NB4 (cell line): ENCODE measurements at places on chromosomes 12 and 14.
A peak's percentile ranks its signal among the peaks of the same experiment; 100 is the strongest.

DNA sequence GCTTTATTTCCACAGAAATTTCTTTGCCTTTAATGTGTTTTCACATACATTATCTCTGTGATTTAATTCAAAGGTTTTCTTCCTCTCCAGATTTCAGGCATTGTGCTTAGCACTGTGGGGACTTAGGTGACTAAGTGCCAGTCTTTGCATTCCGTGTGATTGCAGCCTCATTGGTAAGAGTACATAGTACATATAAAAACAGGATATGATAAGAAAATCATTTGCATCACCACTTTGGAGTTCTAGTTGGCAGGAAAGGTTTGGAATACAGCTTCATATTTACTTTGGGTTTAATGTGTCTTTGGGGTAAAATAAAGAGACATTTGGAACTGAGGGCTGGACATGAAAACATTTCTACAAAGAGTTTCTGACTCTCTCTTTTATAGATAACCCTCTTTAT lies 37.8 kb upstream of the C12orf75 start:
- DNase-seq: no peak

- DNase-seq: no peak
These were observed 71.8 kb upstream of the GZMB start for GRCh38 chr14:24705840-24706239.

DNA sequence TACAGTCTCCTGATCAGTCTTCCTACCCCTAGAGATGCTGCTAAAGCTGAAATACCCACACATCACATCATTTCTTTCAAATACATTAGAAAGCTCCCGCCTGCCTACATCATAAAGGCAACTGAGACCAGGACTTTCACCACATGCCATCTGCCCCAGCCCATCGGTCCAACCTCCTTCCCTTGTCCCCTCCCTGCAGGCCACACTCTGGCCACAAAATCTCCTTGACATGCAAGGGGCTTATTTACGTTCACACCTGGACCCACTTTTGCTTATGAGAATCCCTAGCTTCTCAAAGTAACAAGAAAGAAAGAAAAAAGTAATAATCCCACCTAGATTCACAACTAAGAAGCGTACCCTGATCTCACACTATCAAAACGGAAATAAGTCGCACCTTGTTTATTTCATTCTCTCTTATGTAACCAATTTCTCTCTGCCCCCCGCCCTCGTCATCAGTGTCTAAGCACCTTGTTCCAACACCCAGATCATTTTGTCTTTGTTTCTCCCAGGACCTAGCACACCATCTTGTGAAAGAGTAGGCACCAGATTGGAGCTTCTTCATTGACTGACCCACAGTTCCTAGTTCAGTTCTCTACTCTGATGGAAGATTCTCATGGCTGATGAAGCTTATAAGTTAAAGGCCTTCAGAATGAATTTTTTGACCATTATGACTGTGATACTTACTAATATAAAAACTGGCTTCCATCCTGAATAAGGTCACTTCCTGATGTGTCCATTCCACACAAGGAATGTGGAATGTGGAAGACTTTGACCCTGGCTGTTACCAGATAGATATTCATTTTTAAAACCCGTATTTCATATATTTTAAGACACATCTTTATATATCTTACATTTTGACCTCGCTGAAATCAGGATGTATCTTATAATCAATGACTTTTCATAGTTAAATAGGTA lies 7.7 kb downstream of the WSB2 start:
- no peak for DNase-seq

GRCh38 chr14:36243183-36243582 lies 66.7 kb upstream of the PTCSC3 start:
- no peak for DNase-seq

GRCh38 chr12:49332891-49333371 lies 4.1 kb downstream of the C1QL4 start:
- DNase-seq: no peak

GRCh38 chr14:26730929-26731618 lies 133.2 kb upstream of the NOVA1 start:
- DNase-seq: peak; percentile 24

GRCh38 chr12:58711974-58712373 lies 208.3 kb downstream of the LRIG3 start:
- no peak for DNase-seq

DNA sequence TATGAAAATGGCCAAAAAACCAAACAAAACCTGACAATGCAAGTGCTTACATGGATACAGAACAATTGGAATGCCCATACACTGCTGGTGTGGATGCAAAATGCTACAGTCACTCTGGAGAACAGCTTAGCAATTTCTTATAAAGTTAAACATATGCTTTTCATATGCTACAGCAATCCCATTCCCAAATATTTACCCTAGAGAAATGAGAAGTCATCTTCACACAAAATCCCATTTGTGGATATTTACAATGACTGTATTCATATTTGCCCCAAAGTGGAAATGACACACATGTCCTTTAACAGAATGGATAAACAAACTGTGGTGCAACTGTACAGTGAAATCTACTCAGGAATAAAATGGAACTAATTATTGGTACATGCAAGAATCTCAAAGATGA lies 20.4 kb downstream of the SAV1 start:
- DNase-seq: no peak

GRCh38 chr14:23160924-23161522 lies 22.4 kb downstream of the SLC7A8 start:
- peak; percentile 68 for DNase-seq

GRCh38 chr12:71721783-71722505 lies 32.7 kb upstream of the RAB21 start:
- no peak for DNase-seq

DNA sequence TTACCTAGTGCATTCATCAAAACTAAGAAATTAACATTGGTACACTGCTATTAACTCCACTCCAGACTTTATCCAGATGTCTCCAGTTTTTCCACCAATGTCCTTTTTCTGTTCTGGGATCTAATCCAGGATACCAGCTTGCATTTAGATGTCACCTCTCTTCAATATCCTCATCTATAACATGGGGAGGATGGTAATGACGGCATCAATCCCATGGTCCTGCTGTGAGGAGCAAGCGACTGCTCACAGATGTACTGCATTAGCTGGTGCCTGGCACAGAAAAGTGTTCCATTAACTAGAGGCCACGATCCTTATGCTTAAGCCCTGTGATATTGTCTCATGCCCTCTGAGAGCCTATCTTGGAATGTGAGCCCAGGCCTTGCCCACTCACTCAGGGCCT lies 53.8 kb downstream of the CALM1 start:
- DNase-seq: no peak

GRCh38 chr12:112714166-112714710 lies 77.3 kb upstream of the RPH3A start:
- DNase-seq: no peak

GRCh38 chr14:95191445-95192199 lies 34.3 kb upstream of the DICER1 start:
- DNase-seq: no peak

- no peak for DNase-seq
These were observed 515.7 kb downstream of the MED13L start for GRCh38 chr12:115761784-115762183.

DNA sequence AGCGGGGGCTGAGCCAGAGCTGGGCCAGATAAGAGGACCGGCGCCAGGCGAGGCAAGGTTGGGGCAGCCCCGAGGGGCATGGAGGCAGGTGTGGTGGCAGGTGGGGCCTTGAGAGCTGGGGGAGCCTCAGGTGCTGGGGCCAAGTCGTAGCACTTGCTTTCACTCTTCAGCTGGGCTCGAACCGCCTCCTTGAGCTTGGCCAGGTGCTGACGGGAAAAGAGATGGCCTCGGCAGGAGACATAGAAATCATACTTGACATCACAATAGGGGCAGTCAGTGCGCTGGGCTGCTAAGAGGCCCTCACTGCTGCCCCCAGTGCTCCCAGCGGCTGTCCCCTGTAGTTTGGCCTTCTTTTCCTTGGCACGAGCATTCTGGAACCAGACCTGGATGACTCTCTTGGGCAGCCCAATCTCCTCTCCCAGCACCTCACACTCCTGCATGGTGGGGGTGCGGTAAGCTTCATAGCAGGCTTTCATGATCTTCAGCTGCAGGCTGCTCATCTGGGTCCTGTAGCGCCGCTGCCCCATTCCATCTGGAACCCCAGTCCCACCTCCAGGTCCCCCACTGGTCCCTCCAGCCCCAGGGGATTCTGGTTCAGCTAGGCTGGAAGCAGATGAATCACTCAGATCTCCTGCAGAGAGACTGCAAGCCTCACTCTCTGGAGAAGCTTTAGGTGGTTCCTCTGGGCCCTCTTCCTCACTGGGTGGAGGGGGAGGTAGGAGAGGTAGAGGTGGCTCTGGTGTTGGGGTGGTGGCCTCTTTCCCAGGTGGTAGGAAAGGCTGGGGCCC lies 28.1 kb downstream of the ZFHX2 start:
- peak; percentile 18 for DNase-seq

GRCh38 chr14:81765651-81766275 lies 232.1 kb upstream of the SEL1L start:
- DNase-seq: peak; percentile 44

DNA sequence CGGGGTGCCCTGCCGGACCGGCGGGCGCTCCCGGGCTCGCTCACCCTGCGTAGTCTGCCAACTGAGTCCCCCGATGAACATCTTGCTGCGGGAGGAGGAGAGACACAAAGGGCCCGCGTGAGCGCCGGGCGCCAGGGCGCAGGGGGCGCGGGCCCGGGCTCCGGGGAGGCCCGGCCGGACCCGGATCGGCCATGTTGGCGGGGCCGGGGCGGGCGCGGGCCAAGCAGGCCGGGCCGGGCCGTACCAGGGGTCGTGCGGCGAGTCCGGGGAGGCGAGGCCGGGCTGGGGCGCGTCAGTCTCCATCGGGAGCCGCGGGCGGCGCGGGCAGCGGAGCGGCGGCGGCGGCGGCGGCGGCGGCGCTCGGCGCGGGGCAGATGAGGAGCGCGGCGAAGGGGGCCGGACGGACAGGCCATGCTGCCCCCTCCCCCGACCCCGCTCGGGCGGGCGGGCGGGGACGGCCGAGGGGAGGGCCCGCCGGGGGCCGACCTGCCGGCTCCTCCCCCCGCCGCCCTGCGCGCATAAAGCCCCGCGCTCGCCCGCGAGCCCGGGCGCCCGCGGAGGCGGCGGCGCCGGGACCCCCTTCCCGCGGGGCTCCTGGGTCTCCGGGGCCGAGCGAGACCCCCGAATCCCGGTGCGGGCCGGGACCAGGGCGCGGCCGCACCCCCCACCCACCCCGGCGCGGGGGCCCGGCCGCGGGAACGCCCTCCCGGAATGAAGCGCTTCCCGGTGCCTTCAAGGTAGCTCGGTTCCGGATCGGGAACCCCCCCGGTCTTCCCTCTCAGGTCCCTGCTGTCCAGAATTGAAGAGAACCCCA lies at the start of gene MSI1:
TSS of gene MSI1 (minus strand) at position 376 of the 814 bp plus-strand sequence. CDS start at position 303, 73 bp downstream.
- DNase-seq: no peak

DNA sequence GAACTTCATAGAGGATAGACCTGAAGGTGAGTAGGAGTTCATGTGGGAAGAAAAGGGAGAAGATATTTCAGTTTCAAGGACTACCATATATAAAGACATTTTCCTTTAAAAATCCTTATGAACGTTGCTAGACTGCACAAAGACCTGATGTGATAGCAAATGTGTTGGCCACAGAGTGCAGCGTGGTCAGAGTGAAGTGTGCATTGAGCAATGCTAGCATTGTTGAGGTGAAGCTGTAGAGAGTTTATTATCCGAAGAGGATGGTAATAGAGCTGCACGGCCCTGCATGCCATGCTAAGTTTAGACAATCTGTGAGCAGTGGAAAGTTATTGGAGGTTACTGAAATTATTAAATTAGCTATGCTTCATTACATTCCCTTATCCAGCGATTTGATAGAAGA lies 413.0 kb downstream of the CCDC91 start:
- peak; percentile 59 for DNase-seq

DNA sequence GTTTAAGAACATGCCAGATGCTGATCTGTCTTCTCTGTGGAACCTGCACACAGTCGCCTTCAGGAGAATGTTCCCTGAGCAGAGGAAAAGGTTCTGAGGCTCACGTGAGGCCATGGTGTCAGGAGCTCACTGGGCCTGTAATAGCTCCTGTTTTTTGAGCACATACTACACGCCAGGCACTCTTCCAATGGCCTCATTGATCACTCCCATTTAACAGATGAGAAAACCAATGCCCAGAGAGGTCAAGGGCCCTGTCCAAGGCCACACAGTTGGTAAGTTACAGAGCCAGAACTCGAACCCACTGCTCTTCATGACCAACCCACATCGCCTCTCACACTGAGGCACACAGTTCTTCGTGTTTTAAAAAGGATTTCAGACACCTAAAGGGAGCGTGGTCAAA lies 7.3 kb upstream of the HHIPL1 start:
- no peak for DNase-seq

DNA sequence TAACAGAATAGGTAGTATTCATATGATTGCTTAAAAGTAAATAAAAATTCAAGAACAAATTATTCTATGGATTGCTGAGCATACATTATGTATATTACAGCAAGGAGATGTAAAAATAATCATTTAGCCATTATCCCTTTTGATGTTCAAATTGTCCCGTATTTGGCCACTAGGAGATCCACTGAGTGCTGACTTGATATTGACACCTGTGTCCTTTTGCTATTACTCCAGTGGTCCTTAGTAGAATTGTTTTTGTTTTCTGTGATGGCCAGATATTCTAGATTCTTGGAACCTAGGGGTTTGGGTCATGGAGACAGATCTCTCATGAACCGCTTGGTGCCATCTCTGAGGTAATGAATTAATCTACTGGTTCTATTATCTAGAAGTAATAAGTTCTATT lies 16.8 kb downstream of the ERO1A start:
- DNase-seq: peak; percentile 23

- DNase-seq: no peak
These were observed 82.3 kb upstream of the PTGDR start for GRCh38 chr14:52185178-52185577.

GRCh38 chr12:7512553-7512952 lies 9.0 kb upstream of the CD163 start:
- DNase-seq: peak; percentile 73

DNA sequence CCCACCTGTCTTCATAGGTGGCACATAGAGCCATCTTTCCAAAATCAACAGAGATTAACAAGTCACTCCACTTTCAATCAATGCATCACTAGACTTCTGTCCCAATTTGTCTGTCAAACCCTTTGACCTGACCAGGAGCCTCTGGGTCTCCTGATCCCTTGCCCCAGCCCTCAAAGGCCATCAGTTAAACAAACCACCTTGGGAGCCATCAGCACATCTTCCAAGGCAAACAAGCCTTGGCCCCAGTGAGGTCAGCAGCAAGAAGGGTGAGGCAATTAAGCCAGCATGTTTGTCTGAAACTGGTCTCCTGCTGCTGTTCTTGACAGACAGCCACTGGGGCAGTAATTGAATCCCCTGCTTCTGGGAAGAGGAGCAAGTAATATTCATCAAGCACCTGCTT lies 742.8 kb upstream of the TBX3 start:
- DNase-seq: no peak

GRCh38 chr12:49364989-49365388 lies 2.3 kb upstream of the SPATS2 start:
- peak; percentile 44 for DNase-seq
